NCI-H1092 (cell line): ENCODE measurements at places on chromosomes 1 and 21.
A peak's percentile ranks its signal among the peaks of the same experiment; 100 is the strongest.

DNA sequence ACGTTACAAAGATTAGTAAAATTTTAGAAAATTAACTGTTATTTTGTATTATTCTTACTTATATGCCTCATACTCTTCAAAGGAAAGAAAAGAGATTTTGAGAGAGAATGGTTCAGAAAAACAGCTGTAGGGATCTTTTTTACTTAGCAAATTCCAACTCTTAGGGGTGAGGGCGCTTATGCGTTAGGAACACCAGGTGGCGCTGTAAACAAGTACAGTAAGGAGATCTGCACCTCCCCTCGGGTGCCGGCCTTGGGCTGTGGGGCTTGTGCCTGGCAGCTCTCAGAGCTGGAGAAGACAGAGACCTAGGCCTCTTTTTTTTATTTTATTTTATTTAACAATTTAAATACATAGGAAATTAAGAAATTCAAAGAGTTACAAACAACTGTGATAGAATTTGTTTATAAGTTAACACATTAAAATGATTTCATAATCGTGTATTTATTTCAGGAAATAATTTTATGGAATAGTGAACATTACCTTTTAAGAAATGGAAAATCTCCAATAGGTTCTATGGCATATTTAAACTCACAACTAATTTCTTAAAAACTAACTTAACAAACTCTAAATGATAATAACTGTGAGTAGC, 32.6 kb downstream of the UTP25 start:
- peak; percentile 91 for DNase-seq

GRCh38 chr1:58465825-58466629, 80.5 kb downstream of the OMA1 start:
- DNase-seq = no peak

GRCh38 chr1:200262326-200262965, 147.4 kb downstream of the ZNF281 start:
- DNase-seq = no peak

DNA sequence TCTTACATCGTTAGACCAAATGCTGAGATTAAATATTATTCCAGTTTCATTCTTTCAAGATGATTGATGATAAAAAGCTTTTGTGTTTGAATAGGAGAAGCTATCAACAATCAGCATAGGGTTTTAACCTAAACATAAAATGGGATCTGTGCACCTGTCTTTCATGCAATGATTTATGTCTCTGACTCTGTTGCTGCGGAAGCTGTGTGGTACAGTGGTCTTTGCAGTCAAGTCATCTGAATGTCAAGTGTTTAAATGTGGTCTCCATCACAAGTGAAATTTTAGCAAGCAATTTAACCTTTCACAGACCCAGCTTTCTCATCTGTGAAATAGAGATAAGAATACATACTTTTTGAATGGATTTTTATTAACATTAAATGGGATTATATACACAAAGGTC, 107.2 kb downstream of the PLPPR5 start:
- no peak for DNase-seq

GRCh38 chr1:52588535-52588934, 13.6 kb upstream of the GPX7 start:
- DNase-seq = no peak

DNA sequence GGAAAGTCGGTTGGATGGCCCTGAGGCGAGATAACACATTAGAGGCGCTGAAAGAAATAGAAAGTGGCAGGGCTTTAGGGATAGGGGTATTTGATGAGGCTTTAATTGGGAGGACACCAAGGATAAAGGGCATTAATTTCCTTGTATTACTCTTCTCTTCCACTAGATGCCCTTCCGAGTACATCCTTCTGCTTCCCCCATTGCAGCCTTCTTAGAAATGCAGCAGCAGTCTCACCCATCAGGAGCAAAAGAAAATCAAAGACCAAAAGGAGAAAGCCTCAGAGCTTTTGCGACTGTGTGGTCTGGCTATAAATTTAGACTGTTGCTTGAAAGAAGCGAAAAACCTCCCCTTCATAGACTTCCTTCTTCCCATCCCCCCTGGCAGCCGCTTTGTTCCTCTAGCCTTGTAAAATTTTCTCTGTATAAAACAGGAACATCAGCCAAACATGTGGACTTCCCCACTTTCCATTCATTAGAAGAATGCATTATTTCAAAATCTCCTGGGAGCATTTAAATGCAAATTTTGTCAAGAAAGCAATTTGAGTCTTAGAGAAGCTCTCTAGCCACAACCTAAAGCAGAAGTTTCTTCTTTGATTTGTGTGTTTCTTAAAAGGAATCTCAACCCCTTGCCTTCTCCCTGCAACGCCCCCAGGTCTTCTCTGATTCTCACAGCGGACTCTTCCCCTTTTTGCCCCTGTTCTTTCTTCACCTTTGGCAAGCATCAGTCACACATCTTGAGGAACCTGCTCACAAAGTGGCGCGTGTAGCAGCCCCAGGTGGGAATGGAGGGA, 76.6 kb downstream of the NDUFS5 start:
- peak; percentile 34 for DNase-seq

DNA sequence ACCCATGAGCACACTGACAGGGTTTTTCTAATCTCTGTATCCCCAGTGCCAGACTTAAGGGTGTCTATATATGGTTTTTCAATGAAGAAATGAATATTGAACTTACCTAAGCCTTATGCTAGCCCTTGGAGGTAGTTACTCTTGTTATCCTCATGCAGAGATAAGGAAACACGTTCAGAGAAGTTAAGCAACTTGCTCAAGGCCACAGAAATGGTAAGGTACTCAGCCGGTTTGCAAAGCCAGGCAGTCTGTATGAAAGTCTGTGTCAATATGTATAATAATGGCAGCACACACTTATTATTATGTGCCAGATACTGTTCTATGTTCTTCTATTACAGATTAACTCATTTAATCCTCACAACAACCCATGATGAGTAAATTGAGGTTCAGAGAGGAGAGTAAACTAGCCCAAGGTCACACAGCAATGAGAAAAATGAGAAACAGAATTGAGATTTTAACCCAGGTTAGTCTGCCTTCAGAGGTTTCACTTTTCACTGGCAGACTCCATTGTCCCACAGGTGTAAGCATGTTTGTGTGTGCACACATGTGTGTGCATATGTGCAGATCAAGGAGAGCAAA, 54.6 kb upstream of the CSF3R start:
- no peak for DNase-seq

- DNase-seq = no peak
Observed at GRCh38 chr1:91885213-91885715, 687 bp downstream of the TGFBR3 start.

DNA sequence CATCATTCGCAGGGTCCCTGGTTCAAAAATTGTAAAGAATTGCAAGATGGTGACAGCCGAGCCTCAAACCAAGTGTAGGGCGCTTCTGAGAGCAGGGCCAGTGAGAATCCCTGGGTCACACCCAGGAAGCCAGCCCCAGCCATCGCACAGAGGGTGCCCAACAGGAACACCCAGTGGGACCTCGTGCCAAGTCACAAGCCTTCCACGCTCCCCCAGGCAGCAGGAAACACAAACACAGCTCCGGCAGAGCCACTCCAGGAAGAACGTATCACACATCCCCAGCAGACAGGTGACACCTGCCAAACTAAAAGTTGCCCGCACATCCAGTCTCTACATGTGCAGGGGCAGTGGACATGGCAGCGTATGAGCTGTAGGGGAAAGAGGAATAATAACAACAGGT, 20.2 kb downstream of the DHRS3 start:
- no peak for DNase-seq

DNA sequence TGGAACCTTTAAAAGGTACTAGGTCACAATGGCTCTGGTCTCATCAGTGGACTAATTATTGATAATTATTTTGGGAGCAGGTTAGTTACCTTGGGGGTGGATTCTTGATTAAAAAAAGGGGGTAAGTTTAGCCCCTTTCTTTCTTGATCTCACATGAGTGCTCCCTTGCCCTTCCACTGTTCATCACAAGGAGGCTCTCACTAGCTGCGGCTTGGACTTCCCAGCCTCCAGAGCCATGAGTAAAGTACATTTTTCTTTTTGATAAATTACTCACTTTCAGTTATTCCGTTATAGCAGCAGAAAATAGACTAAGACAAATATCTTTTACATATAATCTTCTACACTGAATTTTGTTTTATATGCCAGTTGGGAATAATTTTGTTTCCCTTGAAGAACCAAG, 254.8 kb upstream of the DEPDC1 start:
- no peak for DNase-seq
